ENCODE measurements at places on chromosomes 16 and 17.
A peak's percentile ranks its signal among the peaks of the same experiment; 100 is the strongest.

- no peak for DNase-seq
These were observed 40.3 kb downstream of the CYB561 start for GRCh38 chr17:63405741-63406261.

GRCh38 chr17:34370997-34371395 lies 8.0 kb upstream of the CCL1 start:
- DNase-seq = no peak

- DNase-seq = no peak
These were observed 349.9 kb downstream of the MAF start for GRCh38 chr16:79250502-79251098.

DNA sequence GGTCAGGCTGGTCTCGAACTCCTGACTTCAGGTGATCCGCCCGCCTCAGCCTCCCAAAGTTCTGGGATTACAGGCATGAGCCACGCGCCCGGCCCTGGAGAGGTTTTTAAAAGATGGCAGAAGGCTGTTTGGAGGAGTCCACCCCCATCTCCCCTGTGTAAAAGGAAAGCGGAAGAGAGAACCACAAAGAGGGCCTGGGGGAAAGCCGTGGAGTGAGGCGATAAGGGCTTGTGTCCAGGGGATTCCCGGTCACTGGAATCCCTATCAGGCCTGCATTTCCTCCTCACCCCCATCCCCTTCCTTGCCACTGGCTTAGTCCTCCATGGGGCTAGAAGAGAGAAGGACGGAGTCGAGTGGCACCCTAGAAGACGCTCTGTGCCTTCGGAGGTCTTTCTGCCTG lies at the start of gene GP1BA:
TSS of gene GP1BA (plus strand) at position 315 of the 400 bp plus-strand sequence. CDS start 328 bp downstream, outside the sequence.
- DNase-seq = no peak

- no peak for DNase-seq
These were observed 41.5 kb downstream of the MYH10 start for GRCh38 chr17:8588877-8589554.

DNA sequence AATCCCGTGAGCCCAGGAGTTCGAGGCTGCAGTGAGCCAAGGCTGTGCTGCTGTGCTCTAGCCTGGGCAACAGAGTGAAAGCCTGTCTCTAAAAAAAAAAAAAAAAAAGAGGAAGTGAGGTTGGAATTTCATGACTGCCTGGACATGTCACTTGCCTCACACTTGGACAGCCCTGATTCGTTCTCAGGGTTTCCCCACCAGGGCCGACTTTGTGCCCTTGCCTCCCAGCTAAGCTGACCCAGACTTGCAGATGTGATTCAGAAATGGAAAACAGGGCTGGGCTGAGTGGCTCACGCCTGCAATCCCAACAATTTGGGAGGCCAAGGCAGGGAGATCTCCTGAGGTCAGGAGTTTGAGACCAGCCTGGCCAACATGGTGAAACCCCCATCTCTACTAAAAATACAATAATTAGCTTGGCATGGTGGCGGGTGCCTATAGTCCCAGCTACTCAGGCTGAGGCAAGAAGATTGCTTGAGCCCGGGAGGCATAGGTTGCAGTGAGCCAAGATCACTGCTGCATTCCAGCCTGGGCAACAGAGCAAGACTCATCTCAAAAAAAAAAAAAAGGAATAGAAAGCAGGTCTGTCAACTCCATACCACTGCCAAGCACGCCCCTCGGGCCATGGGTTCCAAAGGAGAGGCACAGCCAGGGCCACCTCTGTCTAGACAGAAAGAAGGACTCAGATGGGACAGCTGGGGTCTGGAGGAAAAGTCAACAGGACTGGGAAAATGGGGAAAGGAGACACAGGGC lies 46.9 kb downstream of the SOCS1 start:
- no peak for DNase-seq

DNA sequence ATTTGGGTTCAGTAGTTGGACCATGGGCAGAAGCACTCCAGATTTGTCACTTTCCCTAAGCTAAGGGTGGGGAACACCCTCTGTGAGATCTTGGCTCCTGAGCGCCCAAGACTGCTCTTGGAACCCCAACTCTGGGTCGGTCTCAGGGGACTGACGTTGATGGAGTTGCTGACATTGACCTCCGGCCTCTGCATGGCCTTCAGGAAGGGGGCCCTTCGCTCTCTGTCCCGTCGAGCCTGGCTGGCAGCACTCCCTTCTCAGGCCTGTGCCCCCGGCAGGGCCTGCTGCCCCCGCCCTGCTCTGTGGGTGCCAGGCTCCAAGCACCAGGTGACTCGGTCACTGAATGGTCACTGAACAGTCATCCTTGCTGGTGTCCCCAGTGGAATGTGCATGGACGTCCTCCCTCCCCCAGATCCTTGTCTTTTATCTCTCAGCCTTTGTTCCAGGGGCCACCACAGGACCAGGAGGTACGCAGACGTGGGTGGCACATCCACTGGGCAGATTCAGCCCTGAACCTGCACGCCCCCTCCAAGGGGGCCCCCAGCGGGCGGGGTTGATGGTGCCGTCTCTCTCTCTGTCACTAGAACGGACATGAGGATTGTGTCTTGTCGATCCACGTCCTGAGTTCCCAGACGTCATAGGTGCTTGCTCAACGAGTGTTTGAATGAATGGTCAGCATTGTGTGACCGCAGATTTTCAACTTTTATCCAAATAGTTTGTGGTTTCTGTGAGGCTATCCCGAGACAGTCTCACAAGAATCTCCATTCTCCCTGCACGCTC lies 314.5 kb downstream of the SEC14L1 start:
- no peak for DNase-seq

DNA sequence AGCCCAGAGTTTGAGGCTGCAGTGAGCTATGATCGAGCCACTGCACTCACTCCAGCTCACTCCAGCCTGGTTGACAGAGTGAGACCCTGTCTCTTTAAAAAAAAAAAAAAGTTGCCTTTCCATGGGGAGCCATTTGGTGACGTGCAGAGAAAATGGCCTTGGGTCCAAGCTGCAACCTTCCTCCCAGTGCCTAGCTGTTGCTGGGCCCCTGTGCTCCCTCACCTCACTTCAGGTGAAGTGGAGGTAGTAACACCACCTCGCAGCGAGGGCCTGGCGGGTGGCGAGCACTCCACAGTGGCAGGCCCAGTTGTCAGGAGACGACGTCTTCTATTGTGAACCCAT lies 17.4 kb downstream of the SYT17 start:
- no peak for DNase-seq

DNA sequence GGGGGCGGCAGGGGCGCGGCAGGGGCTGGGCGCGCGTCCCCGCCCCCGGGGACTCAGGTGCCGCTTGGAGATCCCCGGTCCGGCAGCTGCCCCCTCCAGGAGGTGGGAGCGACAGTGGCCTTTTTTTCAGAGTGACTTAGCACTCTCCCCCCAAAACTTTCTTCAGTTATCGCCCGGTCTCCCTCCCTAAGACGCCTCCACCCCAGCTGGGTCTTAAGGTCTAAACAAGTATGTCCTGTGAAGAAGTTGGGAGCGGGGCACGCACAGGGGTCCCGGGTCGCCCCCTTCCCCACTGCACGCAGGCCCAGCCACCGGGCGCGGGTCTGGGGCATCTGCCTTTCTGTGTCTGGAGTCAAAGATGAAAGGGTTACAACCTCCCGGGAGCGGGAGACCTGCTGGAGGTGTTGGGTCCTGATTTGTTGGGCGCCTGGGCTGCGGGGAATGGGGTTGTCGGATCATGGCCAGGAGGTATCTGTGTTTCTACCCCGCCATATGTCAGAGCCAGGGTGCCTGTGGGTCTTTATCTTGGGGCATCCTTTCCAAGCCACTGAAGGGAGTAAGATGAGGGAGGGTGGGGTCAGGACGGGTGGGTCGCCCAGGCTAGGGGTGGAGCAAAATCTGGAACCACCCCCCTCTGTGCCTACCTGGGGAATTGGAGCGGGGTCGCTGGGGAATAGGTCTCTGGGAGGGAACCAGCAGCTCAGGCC lies 757 bp downstream of the FMNL1 start:
- no peak for DNase-seq

- DNase-seq = peak; percentile 13
These were observed 394.0 kb downstream of the CA10 start for GRCh38 chr17:51764387-51764971.

GRCh38 chr16:1442697-1443096 lies 1.7 kb downstream of the CCDC154 start:
- DNase-seq = no peak

GRCh38 chr17:56982312-56982711 lies 4.4 kb downstream of the SCPEP1 start:
- no peak for DNase-seq

DNA sequence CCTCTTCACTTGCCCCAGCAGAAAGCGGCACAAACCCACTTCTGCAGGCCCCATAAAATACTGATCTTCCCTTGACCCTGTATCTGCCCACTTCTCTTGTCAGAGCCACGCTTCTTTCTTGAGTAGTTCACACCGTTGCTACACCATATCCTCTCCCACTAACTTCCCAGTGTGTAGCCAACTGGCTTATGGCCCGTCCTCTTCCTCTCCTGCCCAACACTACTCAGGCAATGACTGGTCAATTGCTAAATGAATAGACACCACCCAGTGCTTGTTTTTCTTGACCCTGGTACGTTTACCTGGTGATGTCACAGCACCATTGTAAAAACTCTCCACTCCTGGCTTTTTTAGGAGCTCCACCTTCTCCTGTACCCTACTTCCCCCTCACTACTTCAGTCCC lies 86.9 kb downstream of the NDEL1 start:
- no peak for DNase-seq

DNA sequence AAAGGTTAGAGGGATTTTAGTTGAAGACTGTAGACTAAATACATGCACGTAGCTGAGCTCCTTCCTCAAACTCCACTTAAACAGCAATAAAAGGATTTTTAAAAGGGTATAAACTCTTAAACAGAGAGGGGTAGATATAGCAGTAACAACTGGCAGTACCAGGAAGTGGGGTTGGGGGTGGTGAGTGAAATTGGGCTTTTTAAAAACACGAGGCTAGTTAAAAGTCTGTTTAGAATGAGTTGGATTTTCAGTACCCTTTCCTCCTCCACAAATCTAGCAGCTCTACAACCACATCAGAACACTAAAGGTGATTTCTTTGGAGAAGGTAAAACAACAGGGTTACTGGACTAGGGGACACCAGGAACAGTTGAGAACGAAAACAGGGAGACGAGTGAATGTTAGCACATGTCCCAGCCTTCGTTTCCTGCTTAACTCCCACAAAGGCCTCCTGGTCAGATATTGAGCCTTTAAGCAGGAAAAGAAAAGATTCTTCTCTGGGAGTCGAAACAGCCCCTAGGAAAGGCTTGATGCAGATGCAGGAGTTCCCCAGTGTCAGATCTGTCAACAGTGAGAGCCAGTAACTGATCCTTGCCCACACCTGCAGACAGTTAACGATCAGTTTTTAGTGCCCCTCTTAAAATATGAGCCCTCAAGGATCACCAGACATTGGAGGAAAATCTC lies 13.8 kb downstream of the NETO2 start:
- no peak for DNase-seq

DNA sequence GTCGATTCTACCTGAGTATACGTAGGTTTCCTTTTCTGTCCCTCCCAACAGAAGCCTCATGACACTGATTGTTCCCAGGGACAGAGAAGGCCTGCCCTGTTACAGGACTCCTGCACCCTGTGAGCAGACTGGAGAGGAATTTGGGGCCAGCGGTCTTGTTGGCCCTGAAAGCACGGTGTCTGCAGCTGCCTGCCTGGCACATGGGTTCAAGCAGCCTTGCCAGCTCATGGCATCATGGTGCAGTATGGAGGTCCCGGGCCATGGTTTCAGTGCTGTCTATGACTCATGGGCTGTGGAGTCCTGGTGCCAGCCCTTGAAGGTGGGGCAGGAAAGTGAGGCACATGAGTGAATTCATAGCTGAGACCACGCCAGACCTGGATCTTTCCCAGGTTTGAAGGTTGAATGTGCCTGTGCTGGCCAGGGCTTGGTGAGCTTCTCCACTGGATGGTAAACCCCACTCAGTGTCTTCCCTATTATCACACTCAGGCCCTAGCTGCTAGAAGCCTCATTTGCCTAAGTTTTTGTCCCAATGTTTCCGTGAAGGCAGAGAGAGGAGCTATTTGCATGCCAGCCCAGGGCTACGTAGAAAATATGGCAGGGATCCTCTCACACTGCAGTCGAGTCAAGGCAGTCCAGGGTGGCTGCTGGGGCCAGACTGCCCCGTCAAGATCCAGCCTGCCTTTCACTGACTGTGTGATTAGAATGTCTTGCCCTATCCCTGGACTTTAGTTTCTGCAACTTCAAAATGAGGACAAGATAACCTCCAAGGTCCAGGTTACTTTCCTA lies 277.2 kb upstream of the CCL2 start:
- no peak for DNase-seq

- no peak for DNase-seq
These were observed 13.5 kb upstream of the PLEKHG4 start for GRCh38 chr16:67265834-67266233.

DNA sequence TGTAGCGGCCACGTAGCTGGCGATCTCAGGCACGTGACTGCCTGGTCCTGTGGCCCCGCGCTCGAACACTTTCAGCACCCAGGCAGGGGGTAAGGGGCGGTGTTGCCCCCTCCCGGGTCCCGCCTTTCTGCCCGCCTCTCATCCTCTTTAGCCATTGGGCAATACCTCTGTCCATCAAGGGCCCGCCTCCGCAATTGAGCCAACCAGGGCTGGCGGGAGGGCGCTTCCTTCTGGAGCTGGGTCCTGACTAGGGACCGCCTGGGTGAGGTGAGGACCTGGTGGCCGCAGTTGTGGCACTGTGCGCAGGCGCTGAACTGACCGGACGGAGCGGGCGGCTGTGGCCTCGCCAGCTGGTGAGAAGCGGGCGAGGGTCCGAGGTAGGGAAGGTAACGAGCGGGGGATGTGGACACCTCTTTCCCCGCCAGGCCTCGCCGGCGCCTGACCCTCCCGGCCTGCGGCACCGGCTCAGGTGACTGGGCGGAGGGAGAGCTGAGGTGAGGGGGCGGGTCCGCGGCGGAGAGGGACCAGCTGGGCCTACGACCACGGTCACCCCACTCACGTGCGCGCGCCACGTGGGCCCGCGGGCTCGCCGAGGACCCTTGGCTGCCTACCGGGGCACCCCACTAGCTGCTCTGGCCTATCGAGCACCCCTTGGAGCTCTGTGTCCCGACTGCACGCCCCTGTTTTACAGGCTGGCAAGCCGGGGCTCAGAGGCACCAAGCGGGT lies at the start of gene PDP2:
TSS of gene PDP2 (plus strand) at position 228 of the 726 bp plus-strand sequence. CDS start 3,770 bp downstream, outside the sequence.
- peak; percentile 90 for DNase-seq

DNA sequence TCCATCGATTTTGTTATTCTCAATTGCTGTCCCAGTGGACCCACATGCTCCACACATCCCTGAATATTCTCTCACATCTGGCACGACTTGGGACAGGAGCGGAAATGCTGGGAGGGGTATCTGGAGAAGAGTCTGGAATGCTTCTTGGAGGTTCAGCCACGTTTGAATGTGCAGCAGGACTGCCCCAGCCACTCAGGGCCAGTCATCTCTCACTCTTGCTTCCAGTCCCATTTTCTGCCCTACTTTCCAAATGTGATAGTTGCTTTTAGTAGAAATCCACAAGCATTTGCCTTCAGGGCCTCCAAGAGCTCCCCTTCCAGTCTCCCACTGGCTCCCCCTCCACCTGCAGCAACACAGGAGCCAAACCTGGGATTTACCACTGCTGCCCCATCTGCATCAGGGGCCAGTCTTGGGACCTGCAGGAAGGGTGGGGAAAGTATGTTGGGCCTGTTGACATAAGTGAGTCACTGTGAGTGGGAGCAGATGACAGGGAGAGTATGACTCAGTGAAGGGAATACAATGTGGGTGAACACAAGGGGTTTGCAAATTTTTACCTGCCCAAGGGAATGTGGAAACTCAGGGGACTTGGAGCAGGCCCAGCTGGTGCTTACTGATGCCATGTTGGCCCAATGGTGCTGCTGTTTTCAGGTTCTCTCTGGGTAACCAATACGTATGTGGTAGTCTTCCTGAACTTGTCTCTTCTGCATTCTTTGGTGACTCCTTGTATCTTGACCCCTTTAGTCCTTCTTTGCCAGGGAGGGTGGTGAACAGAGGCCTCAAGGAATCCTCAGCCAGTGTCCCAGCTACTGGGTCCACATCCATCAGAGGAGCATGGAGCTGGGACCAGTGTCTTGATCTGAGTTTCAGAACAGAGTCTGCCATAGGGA lies 78.8 kb upstream of the CRHR1 start:
- no peak for DNase-seq

GRCh38 chr16:77030600-77030999 lies 160.4 kb upstream of the MON1B start:
- no peak for DNase-seq

Data from fibroblast of skin of left biceps (primary cell).